LoVo (cell line): ENCODE measurements at places on chromosomes 4 and X.

- peak; percentile 81 for DNase-seq
Measured at GRCh38 chr4:110087070-110087708, 111.2 kb downstream of the ELOVL6 start.

DNA sequence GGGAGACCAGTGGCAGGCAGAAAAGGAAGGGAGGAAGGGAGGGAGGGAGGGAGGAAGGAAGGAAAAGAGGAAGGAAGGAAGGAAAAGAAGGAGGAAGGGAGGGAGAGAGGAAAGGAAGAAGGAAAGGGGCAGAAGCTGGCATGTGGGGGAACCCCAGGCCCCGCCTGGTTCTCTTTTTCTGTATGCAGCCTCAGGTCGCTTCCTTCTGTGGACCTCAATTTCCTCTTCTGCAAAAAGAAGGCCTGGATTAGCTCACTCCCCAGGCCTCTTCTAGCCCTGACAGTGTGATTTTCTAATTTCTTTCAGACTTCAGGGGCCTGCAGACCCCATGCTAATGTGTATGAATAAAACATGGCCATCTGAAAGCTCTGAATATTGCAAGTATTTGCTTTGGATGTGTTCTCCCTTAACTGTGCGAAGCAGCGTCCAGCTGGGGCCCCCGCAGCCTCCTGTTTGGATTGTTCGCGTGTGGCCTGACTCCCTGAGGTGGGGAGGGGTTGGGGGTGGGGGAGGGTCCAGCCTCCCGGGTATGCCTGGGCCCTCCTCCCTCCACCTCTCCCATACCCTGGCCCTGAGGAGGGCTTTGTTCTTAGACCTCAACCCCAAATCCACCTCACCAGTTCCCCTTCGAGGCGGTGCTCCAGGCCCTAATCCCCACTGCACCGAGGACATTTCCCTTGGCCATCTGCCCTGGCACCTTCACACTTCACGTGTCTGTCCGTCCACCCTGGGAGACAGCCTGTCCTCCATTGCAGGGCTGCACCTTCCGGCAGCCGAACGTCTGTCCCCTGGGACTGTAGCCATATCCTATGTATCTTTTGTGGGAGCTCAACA, 199.9 kb upstream of the ATP6AP2 start:
- no peak for DNase-seq

- no peak for DNase-seq
Measured at GRCh38 chrX:133297284-133297683, 79.1 kb upstream of the TFDP3 start.

- no peak for DNase-seq
Measured at GRCh38 chrX:12237771-12238170, 99.5 kb downstream of the FRMPD4 start.

- DNase-seq: no peak
Measured at GRCh38 chr4:103904123-103904522, 184.3 kb upstream of the TACR3 start.

DNA sequence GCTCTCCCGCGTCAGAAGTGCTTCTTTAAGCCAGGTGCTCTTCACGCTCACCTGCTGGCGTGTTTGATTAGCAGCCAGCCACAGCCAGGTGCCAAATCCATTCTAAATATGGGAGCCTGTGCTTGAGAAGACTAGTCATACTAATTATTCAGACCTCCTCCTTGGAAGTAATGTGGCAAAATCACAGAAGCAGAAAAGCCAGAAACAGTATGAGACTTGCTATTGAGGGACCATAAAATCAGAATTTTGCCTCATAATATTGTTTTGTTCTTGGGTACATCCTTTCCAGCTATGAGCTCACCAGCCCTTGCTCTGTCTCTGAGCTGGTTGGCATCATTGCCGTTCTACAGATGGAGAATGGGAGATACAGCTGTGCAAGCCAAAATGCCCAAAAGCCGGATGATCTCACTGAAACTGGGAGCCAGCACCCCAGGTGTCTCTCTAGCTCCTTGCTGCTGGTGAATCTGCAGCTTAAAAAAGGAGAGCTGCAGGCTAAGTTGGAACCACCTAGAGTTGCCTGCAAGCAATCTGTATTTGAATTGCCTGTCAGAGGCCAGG, 205.4 kb downstream of the SHROOM3 start:
- DNase-seq: no peak

GRCh38 chr4:88280228-88280795, 4.0 kb downstream of the PPM1K start:
- no peak for DNase-seq

DNA sequence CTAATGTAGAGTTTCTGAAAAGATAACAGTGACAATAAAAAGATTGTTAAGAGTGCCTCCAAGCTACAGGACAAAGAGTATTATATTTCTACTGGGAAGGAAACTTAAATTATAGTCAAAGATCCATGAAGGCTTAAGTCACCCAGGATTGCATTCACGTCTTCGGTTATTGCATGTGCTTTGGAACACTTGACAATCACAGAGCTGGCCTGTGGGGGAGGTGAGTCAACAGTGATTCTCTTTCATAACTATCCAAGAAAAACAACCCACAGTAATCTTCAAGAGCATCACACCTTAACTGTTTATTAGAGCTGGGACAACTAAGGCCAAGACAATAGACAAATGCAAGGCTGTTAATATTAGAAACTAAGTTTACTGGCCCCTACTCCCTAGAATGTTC, 40.3 kb downstream of the PDGFC start:
- peak; percentile 83 for DNase-seq

DNA sequence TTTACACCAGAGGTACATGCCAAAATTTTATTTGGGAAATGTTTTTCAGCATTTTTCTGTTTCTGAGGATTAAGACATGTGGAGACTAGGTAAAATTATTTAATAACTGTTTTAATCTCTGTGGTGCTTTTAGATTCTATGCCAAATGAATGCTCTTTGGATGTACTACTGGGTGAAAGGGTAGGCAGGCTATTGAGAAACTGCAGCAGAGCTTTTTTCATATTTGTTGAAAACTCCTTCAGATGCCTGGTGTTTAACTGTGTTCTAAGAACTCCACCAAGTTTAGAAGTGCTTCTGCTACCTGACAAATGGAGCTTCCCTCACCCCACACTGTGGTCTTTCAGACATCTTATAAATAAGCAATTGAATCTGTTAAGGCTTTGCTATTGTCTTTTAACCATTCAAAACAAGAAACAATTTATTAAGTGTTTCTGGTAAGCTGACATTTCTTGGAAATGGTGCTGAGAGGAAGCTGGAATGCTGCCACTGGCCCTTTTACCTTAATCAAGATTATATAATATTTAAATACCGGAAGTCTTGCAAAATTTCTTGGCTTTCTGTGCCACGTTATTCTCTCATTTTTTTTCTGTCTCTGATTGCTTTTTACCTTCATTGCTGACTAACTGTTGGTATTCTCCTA, 51.2 kb upstream of the CYSLTR1 start:
- no peak for DNase-seq

DNA sequence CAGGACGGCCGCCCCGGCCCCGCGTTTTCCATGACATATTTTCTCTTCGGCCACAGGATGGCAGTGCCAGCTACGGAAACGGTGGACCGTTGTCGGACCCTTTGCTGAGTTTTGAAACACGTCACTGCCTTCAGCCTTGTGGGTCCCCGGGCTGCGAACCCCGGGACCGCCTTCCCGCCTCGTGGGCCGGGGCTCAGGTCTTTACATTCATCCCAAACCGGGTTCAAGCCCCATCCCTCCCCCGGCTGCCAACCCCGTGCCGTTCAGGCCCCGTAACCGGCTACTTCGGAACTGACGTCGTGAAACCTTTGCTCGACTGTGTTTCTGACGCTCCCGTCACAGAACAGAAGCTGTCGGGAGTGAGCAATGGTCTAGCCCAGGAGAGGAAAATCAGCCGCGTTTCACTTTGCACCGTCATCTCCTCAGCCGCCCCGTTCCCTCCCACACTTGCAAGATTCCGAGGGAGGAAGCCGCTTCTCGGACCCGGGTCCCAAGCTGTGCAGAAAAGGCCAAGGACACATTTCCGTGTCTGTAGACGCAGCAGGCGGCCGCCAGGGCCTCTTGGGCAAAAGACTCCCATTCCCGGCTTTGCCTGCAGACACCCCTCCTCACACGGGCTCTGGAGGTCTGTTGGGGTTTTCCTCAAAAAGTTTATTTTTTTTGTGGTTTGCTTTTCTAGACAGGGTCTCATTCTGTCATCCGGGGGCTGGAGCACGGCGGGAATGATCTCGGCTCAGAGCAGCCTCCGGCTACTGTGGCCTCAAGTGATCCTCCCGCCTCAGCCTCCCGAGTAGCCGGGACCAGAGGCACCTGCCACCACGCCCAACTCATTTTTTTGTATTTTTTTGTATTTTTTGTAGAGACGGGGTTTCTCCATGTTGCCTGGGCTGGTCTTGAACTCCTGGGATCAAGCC, 41.4 kb upstream of the PPP2R3B start:
- no peak for DNase-seq

DNA sequence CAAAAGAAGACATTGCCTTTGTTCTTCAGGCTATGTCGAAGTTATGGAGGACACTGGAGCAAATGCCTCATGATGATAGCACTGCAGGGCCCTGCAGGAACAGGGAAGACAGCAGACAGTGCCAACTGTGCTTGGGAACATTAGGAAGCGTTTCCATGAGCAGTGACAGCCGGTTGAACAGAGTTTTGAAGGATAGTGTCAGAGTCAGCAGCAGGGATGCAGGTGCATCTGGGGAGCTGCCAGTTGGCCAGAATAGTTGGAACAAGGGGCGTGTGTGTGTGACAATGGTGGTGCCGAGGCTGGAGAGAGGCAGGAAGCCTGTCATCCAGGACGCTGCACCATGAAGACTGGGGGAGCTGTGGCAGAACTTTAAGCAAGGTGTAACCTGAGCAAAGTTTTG, 88.6 kb downstream of the SHROOM3 start:
- DNase-seq: no peak

- DNase-seq: no peak
Measured at GRCh38 chrX:130139474-130140201, 26.0 kb downstream of the AIFM1 start.

DNA sequence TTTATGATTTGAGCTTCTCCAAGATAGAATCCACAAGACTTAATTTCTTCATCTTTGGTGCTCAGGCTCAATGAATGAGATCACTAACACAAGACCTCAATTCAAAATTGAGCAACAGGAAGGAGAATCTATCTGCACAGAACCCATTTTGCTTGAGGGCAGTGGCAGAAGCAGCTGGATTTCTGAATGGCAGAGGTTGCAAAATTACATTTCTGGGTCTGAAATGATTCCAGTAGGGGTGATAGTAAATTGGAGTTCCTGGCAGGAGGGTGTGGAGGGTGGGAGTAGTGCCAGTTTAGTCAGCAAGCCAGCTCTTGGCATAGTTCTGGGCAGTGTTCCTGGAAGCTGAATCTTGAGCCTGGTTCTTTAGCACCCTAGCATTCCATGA, 281.1 kb downstream of the SLC7A11 start:
- no peak for DNase-seq

DNA sequence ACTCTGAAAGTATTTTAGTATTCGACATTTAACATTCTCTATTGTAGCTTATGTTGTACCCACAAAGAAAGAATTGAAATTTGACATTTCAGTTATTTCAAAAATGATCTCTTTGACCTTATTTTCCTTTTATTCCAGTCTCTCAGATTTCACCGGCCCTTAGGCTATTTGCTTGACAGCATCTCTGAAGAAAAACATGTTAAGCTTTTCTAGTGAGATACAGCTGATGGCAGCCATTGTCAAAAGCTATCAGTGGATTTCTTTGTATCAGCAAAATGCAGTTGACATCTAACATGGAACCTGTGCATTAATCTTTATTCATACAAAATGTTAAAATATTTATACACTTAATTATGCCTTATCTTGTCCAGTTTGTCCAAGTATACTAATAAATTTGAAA, 16.7 kb downstream of the ZAR1 start:
- no peak for DNase-seq

- no peak for DNase-seq
Measured at GRCh38 chr4:175929441-175929840, 117.4 kb upstream of the GPM6A start.

DNA sequence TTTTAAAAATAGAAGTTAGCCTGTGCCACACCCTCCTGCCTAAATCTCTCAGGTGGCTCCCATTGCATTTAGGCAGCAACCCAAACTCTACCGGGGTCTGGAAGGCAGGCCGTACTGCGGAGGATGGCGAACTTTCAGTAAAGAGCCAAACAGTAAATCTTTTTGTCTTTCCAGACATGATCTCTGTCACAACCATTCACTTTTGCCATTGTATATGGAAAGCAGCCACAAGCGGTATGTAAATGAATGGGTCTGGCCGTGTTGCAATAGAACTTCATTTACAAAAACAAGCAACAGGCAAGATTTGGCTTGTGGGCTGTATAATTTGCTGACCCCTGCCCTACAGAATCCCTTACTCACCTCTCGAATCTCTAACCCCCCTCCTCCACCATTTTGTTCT, 3.3 kb downstream of the RADX start:
- DNase-seq: no peak

GRCh38 chr4:153212736-153213135, 8.5 kb downstream of the TRIM2 start:
- DNase-seq: no peak

DNA sequence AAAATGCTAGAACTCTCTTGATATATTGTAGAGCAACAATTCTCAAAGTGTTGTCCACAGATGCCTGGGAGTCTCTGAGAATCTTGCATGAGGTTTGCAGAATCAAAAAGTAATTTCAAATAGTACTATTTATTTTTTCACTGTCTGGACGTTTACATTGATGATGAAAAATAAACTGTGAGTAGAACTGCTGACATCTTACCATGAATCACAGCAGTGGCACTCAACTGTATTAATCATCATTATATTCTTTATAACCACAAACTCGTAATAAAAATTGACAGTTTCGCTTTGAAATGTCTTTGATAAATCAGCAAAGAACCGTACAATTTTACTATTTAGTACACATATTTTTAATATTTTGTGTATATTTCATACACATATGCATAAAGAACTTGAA, 94.5 kb downstream of the NAF1 start:
- DNase-seq: no peak

GRCh38 chr4:112330921-112331320, 33.8 kb downstream of the ALPK1 start:
- DNase-seq: no peak

DNA sequence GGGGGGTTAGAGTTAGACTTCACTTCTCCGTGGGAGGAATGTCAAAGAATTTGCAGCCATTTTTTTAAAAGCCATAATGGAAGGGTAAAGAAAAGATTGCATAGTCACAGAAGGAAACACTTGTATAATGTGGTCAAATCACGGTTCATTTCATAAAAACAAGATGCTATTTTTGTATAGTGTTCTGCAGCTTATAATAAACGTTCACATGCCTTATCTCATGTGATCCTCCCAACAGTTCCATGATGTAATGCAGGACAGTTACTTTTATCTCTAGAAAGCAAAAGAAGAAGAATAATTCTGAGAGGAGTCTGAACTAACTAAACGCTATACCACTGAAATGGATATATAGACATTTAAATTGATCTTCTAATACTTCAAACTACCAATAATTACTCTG, 71.3 kb upstream of the CAMK2D start:
- DNase-seq: no peak

- no peak for DNase-seq
Measured at GRCh38 chrX:46831765-46832327, 5.0 kb upstream of the RP2 start.

DNA sequence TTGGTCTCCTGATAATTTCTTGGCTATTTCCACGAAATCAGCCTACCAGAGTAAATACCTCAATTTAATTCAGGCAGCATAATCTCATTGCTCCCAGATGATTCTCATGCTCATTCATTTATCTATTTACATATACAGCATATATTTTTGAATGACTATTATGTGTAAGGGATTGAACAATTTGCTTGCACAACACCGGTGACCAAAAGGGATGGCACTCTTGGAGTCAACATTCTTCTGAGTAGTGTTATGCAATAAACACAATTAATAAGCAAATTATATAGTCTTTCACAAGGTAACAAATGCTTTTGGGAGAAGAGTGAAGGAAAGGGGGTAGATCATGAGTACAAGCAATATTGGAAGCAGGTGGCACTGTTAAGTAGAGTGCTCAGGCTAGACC, 1015.3 kb downstream of the ARAP2 start:
- no peak for DNase-seq
